ENCODE measurements at places on chromosomes 3 and 15. TPM values are rescaled to one million over a fixed set of nuclear protein-coding genes. Genes with fewer than 3 reads are reported as not detected.
A peak's percentile ranks its signal among the peaks of the same experiment; 100 is the strongest.

PODXL2 gene
- 5.8 TPM for total RNA-seq

XCR1 gene
- 0.18 TPM for total RNA-seq

AHSG gene
- total RNA-seq = 0.75 TPM

WNT5A gene
- 10.6 TPM for total RNA-seq

GRCh38 chr3:72190050-72190449, 405.1 kb upstream of the PROK2 start:
- H3K4me3 ChIP-seq = no peak overlapping the region
- peak; percentile 85 for DNase-seq
- H3K27me3 ChIP-seq = no peaks in the 10 kb centered on the region
- H3K27ac ChIP-seq = no peak overlapping the region
- peaks cover 10% of the 10 kb centered on the region for H3K4me1 ChIP-seq

DNA sequence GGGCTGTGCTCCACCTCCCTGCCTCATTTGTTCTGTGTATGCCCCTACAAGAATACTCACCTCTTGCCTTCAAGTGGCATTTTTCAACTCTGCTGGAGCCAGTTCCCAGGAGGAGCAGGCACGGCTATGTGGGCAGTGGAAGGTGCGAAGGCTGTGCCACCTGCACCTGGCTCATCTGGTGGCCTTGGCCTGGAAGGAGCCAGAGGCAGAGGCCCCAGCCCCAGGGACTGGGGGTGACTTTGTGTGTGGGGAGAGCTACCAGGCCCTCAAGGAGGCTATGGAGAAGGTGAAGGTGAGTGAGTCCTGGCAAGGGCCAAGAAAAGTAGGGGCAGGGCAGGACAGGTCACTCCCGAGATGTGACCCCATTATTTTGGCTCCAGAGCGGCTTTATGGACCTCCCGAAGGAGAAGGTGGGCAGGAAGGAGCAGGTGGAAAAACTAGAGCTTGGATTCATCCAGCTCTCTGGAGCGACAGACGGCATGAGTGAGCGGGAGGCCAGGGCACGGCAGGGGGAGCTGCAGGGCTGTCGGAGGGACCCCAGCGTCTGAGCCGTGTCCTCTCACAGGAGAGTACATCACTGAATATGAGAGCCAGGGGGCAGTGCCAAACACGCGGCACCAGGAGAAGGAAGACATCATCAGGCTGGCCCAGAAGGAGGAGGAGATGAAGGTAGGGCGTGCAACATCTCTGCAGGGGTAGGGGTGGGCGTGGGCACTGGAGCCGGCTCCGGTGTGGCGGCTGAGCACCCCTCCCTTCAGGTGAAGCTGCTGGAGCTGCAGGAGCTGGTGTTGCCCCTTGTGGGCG, 57.3 kb upstream of the UBE2Q2 start:
- H3K27ac ChIP-seq = no peak overlapping the region
- no peaks in the 10 kb centered on the region for H3K4me1 ChIP-seq
- H3K4me3 ChIP-seq = no peak overlapping the region
- peaks cover 10% of the 10 kb centered on the region for H3K27me3 ChIP-seq
- DNase-seq = peak; percentile 42

DNA sequence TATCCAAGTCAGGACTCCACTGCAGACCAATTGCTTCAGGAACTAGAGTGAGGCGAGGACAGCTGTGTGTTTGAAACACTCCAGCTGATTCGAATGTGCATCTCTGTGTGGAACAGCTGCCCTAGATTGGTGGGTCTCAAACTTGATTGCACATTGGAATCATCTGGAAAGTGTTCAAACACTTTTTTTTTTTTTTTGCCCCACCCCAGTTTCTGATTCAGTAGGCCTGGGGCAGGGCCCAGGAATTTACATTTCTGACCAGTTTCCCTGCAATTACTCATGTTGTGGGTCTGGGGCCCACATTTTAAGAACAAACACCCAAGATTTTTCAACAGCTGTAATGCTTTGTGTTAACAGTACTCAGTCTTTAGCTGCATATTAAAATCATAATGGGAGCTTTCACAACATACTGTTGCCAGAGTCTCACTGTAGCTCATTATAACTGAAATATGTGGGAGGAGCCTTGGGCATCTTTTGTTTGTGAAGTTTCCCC, 156.6 kb downstream of the NR1D2 start:
- H3K27me3 ChIP-seq = no peaks in the 10 kb centered on the region
- no peak overlapping the region for H3K27ac ChIP-seq
- peaks cover 6% of the 10 kb centered on the region for H3K4me1 ChIP-seq
- H3K36me3 ChIP-seq = no peaks in the 10 kb centered on the region
